ENCODE measurements at places on chromosomes 5 and 9. TPM values are rescaled to one million over a fixed set of nuclear protein-coding genes. Genes with fewer than 3 reads are reported as not detected.

ZBTB26 gene
- total RNA-seq: 8.3 TPM

TLR4 gene
- total RNA-seq: 94.5 TPM

DNA sequence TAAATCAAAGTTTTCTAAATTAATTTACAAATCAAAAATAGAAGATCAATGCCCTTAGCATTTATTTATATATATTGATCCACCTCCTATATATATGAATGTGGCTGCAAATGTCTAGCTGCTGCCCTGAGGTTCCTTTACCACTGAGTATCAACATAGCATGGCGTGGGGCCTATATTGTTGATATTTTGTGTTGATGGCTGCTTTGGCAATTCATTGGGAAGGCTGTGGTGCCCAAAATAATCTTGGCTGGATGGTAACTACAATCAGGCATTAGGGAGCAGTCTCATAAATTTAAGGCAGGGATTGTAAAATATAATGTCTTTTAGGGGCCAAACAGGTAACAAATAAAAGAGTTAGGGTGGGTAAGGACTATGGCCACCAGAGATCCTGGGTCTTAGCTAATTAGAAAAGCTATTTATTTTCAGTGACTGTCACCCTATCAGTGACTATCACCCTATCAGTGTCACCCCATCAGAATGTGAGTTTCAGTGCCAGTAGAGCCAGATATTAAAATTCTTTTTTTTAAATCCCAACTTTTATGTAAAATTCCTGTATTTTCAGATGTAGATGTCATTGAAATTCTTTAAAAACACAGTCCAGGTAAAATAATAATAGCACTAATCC, 190.7 kb upstream of the PCSK5 start:
- no peak for DNase-seq

GRCh38 chr9:107685901-107686300, 196.3 kb upstream of the KLF4 start:
- no peak for DNase-seq

DNA sequence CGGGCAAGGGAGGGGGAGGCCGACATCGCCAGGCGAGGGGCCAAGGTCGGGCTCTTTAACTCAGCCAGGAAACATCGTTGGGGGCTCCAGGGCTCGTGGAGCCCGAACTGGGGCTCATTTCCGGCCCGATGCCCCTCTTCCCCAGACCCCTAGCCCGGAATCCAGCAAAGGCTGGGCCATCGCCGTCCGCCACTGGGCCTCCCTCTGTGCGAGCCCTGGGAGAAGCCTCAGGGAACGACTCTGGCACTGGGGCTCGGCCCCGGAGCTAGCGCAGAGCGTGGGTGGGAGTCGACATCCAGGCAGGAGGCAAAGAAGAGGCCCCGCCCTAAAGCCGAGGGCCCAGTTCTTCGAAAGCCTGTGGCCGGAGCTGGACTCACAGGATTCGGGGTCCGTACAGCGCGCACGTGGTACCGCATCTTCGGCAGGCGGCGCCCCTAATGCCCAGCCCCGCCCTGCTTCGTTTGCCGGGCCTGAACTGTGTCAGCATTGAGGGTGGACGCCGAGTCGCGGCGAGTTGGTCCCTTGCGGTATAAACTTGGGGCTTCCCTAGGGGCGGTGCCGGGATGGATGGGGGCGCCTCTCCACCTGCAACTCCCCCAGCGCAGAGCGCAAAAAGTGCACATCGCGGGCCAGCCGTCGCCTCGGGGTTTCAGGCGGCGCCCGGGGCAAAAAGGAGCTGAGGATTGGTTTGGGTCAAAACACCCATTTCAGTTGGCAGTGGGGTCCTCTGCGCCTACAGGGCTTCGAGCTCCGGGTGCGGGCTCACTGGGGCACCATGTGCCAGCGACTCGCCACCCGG, 3.6 kb upstream of the PAX5 start:
- DNase-seq: no peak

DNA sequence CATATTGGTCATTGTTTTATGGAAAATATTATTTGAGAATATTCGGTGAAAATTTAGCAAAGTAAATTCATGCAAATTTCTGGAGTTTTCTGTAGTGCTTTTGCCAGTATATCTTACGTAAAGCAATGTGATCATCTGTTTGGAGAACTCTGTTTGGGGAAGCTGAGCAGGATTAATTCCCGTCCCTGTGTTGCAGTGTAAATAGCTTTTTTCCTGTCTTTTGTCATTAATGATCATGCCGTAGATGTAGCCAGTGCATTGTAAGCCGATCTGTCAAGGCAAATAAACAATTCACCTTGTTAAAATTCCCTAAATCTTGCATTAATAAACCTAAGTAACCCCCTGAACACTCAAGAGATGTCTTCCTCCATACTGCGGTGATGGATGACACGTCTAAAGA, 39.2 kb downstream of the PPIC start:
- no peak for DNase-seq

NUTM2G gene
- total RNA-seq: not detected

DNA sequence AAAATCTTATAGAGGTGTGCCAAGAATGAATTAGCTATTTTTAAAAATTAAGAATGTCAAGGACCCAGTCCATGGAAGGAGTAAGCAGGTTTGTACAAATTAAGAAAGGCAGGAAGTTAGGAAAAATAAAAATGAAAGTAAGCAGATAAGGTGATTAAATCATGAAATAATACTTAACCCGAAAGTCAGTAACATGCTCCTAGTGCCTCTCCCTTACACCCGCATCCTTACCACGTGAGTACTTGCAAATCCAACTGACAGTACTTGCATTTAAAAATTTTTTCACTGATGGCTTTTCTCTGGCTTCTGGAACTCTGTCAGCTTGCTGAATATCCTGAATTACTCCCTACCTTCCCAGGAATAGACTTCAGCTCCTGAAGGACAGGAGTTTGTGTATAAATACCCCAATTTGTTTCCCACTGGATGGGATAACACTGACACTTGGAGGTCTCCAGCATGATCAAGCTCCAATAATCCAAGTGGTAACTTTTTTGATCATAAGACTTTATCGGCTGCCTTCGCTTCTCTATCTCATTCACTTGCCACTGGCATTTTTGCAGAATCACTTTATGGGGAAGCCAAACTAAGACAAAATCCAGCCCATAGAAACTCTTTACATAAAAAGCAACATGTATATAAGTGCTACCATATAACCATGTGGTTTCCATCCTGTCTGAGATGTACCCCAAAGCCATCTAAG, 41.6 kb upstream of the RICTOR start:
- DNase-seq: no peak

ARID3C gene
- total RNA-seq: not detected

CORO2A gene
- total RNA-seq: 1.2 TPM

COL23A1 gene
- total RNA-seq: 2.5 TPM

GRCh38 chr9:15485836-15486666, 24.7 kb downstream of the PSIP1 start:
- no peak for DNase-seq

- DNase-seq: no peak
Measured at GRCh38 chr9:92988215-92988768, 41.0 kb downstream of the FGD3 start.

SPAAR gene
- 4.9 TPM for total RNA-seq

DNA sequence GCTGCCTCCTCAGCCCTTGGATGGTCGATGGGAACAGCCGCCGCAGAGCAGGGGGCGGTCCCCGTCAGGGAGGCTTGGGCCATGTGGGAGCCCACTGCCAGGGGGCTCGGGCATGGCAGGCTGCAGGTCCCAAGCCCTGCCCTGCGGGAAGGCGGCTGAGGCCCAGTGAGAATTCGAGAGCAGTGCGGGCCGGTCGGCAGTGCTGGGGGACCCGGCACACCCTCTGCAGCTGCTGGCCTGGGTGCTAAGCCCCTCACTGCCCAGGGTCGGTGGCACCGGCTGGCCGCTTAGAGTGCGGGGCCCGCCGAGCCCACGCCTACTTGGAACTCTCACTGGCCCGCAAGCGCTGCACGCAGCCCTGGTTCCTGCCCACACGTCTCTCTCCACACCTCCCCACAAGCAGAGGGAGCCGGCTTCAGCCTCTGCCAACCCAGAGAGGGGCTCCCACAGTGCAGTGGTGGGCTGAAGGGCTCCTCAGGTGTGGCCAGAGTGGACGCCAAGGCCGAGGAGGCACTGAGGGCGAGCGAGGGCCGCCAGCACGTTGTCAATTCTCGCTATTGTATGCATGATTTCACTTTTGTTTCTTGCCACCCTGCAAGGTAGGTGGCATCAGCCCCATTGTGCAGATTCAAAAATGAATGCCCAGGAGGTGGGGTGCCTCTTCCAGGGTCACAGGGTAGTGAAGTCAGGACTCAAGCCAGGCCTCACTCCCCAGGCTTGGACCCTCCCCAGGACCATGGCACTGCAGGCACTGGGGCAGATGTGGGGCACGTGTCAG, 48.6 kb downstream of the COL15A1 start:
- DNase-seq: no peak

DNA sequence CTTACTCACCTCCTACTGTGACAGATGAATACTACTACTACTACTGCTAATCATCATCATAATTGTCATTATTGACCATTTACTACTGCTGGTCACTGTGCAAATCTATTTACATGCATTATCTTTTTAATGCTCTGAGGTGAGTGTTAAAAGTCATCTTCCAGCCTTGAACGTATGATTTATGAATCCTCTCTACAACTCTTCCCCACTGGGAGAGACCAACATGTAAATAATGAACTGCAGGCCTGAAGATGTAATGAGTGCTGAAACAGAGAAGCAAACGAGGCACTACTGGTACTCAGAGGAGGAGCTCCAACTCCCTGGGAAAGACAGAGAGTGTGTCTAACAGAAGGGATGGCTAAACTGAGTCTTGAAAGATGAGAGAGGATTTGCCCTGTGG, 95.4 kb downstream of the JAKMIP2 start:
- DNase-seq: no peak

GRCh38 chr5:32254881-32255539, 57.7 kb downstream of the MTMR12 start:
- DNase-seq: no peak

DNA sequence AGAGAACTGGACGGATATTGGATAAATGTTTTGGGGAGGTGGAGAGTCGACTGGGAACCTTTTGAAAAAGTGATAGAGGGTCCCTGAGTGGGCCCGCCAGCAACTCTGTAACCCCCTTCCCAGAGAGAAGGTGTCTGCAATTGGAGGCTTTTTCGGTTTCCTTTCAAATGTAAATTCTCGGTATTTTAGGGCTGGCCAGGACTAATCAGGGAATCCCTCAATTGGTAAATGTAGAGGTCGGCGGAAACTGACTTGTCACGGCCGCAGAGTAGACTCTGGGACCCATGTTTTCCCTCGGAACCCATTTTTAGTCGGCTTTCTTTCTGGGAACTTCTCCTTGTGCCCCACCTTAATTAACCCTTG, 524 bp downstream of the CCNB1 start:
- DNase-seq: no peak

- no peak for DNase-seq
Measured at GRCh38 chr9:69554945-69555344, 117.2 kb downstream of the APBA1 start.

DNA sequence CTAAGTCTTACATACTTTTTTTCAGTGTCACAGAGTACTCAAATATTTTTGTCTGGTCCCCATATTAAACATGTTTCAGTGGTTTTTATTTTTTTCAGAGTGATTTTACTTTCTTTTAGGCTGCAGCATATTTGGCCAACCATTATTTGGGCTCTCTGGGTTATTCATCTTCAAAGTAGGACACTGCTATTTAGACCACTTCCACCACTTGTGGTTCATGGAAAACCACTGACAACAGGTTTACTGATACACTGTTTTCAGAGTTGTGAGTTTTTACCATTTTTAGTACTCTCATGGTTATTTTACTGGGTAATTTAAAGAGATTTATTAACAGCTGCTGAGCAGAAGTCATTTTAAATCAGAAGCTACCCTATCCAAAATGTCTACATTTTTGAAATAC, 437.6 kb downstream of the KIAA0825 start:
- no peak for DNase-seq

PAPPA gene
- total RNA-seq: 17.4 TPM

DNA sequence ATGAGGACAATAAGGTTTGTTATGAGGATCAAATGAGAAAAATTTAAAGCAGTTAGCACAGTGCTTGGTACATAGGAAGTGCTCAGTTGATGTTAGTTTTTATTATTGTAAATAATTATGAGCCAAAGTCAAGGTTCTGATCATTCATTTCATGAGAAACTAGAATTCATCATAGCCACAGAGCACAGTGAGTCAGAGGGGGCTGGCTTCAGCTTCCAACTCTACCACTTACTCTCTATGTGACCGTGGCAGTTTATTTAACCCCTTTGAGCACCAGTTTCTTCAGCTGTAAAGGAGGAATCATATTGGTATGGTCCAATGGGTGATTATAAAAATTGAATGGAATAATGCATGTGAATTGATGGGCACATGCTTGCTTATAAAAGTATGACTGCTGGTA, 39.4 kb downstream of the KLHL3 start:
- DNase-seq: no peak

DNA sequence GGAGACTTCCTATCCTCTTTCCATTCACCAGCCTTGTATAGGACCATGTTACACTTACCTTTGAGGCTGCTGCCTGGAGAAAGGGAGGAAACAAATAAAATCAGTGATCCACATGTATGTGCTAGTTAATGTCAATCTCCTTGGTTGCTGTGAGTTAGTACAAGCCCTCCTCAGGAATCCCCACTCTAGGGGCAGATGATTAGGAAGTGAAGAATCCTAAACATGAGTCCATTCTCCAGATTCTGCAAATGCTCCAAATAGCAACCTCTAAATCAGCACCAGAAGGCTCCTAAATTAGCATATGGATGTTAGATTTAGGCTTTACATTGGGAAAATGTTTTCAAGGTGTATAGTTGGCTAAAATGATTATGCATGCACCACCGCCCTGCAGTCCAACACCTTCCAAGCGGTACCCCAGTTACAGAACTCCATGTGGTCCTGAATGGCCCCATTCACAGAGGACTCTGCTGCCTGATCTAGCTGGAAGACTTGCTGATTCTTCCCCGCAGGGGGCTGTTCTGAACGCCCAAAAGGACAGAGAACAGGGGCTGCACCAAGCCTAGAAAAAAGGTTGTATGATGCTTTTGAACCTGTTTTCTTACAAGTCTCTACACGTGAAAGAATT, 123.2 kb downstream of the TLE1 start:
- no peak for DNase-seq

MACIR gene
- 8.3 TPM for total RNA-seq

- no peak for DNase-seq
Measured at GRCh38 chr5:135480511-135480910, 28.4 kb upstream of the TIFAB start.

GRCh38 chr9:138053996-138054752, 176.6 kb downstream of the CACNA1B start:
- DNase-seq: no peak

Measured in thoracic aorta (tissue), 2 donors.